ENCODE measurements at places on chromosomes 5 and 9.
A peak's percentile ranks its signal among the peaks of the same experiment; 100 is the strongest.

DNA sequence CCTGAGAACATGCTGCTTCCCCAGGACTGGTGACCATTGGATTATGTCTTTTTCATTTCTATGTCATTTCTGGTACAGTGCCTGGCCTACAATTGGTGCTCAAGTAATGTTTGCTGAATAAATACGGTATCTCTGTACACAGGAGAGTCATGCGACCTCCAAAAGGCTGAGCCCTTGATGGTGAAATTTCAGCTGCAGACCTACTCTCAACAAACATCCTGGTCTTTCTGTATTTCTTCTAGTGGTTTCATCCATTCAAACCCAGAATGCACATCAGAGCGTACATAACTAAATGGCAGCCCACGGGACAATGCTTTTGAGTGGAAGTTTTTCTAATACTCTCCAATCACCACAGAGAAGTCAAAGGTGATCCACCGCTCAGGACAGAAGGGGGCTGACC, 62.6 kb upstream of the RPS23 start:
- DNase-seq, result no peak

GRCh38 chr9:128555180-128555721, 2.9 kb downstream of the SPTAN1 start:
- no peak for DNase-seq

DNA sequence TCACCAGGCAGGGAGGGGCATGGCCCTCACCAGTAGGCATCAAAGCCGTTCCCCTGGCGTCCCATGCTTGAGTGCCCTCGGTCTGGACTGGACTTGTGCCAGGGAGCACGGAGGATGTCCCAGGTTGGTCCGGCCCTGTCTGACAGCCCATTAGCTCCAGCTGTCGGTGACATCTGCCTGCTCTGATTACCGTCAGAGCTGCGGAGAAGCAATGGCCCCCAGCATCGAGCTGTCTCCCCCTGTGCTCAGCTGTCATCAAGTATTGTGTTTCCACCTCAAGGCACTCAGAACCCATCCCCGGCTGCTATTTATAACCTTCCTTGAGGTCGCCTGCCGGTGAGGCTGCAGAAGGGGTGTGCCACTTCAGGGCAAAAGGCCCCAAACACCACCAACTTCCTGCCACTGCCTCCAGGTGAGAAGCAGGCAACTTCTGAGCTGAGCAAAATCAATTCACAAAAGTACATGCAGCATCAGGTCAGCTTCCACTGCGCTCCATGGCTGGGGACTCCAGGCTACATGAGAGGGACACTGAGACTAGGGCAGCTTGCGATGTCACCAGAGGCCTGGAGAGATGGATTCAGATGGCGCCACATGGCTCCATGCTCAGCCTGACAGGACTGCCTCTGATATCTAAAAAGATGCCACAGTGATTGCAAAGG, 142.7 kb downstream of the C5orf15 start:
- DNase-seq, result no peak

DNA sequence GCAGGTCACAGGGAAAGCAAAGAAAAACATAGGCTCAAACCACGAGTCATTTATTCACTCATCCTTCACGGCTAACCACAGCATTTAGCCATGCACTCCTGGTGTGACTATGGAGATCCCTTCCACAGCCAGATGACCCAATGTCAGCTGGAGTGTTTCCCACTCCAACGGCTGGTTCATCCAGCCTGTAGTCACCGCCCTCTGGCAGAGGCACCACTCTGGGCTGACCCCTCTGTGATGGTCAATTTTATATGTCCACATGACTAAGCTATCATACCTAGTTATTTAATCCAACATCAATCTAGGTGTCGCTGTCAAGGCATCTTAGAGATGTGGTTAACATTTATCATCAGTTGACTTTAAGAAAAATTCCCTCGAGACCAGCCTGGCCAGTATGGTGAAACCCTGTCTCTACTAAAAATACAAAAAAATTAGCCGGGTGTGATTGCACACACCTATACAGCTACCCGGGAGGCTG, 9.5 kb upstream of the PHF19 start:
- no peak for DNase-seq

- peak; percentile 71 for DNase-seq
These were observed at the start of gene NOTCH1 for GRCh38 chr9:136545965-136546696. TSS of gene NOTCH1 (minus strand) at chr9:136546048. CDS start at chr9:136545786, 262 bp downstream.

DNA sequence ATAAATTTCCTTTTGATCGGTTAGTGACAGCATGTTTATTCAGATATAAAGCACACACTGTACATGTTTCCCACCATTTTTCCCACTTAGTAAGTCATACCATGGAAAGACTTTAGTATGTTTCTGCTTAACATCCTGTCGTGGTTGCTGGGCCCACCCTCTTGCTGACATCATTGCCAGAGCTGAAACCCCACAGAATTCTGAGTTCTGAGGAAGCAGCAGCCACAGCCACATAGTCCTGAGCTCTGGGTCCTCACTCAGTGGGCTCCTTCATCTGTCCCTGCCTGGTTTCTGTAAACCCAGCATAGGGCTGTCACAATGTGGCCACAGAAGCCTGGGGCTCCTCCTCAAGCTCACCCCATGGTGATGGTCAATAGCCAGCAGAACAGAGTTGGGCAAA, 441.5 kb downstream of the ENC1 start:
- DNase-seq, result no peak

DNA sequence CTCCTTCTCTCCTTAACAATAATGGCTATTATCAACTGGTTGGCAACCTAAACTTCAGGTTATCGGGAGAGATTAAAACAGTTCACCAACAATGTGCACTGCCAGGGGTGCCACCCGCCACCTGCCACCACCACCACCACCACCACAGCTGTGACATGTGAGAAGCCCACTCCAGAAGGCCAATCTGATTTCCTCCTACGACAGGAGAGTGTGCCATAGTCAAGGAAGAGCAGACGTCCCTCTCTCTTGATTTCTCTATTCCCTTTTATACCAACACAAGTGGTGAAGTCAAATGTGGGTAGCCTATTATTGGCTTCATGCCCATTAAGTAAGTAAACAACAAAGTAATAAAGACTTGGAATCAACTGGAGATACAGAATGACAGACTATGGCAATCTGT, 22.4 kb downstream of the GNAQ start:
- no peak for DNase-seq

GRCh38 chr9:20331095-20331685, 291.1 kb downstream of the MLLT3 start:
- DNase-seq, result no peak

GRCh38 chr5:77669677-77670076, 31.2 kb upstream of the OTP start:
- DNase-seq, result no peak

DNA sequence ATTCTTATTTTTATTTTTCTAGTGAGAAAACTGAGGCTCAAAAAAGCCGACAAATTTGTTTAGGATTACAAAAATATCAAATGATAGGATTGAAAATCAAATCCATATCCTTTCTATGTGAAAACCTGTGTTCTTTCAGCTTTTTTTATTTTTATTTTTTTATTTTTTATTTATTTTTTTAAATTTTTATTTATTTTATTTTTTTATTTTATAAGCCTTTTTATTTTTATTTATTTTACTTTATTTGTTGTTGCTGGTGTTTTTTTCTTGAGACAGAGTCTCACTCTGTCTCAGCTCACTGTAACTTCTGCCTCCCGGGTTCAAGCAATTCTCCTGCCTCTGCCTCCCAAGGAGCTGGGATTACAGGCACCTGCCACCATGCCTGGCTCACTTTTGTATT, 45.4 kb upstream of the CDKN2B start:
- DNase-seq, result no peak

DNA sequence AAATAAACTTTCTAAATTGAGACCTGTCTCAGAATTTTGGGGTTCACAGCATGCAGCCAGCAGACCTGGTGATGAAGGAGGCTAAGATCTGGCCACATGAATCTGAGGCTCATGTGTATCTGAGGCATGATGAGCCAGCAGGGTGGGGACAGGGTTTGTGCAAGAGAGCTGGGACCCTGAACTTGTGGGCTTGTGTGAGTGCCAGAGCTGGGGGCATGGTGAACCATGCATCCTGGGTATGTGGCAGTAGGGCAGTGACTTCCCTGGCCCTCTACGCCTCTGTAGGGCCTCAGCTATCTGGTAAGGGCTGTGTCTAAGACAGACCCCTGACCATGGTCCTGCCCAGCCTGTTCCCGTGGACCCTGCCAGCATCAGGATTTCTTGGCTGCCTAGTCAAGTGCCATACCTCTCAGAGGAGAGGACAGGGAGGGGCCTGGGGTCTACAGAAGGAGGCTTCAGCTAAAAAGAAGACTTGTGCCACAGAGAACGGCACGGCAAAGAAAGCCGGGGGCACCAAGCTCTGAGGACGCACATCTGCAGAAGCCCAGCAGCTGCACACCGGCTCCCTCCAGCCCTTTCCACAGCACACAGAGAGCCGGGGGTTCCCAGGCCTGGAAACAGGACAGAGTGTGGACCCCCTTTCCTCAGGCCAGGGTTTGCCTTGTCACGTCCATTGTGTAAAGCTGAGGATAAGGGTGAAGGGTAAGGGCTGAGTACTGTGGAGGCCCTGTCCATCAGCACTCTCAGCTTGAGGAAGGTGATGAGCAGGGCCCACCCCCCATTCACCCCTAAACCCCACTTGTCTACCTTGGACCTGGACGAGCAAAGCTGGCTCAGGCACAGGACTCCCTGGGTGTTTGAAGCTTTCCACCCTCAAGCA, 130.1 kb downstream of the MRPL36 start:
- no peak for DNase-seq

DNA sequence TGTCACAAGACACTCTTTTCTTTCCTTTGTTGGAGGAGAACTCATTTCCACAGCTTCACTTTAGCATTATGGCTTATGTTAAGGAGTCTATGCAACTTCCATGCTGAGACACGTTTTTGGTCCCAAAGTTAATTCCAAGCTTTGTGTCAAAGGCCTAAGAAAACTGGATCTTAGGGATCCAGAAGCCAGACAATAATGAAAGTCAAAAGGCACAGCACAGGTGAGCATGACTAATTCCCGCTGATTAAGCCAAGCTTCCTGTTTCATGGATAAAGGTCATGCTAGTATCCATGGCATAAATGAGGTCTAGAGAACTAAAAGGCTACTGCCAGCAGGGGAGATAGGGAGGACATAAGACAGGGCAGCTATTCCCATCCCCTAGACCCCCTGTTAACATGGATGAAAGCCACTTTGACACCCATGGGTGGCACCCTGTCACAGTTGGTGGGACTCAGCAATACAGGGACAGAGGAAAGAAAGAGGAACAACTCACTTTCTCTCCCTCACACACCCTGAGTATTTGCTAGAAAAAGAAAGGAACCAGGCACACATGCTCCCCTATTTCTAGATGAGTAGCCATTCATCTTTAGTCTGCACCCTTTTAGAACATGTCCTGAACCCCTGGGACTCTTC, 438.1 kb upstream of the CDH9 start:
- DNase-seq, result no peak

GRCh38 chr5:16095612-16096011, 84.0 kb downstream of the MARCHF11 start:
- no peak for DNase-seq

GRCh38 chr5:135089912-135090311, 55.9 kb upstream of the PITX1 start:
- no peak for DNase-seq

DNA sequence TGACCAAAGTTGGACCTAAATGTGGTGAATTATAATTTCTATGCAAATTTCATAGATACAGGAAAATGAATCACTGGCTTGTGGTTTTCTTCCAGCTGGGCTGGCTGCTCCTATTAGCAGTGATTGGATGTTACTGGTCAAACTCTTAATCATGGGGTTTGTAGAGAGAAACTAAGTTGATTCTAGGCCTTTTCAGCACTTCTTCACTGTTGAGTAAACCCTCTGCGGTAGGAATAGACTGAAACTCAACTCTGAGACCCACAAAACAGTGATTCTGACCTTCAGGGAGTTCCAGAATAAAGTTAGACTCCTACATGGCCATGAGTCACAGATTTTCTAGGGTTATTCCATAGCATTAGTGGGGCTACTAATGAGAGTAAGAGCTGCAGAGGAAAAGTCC, 47.9 kb upstream of the FKTN start:
- no peak for DNase-seq

GRCh38 chr5:169893010-169893409, 87.3 kb downstream of the INSYN2B start:
- no peak for DNase-seq

- DNase-seq, result peak; percentile 7
These were observed 52.5 kb downstream of the FNBP1 start for GRCh38 chr9:129990269-129991010.

DNA sequence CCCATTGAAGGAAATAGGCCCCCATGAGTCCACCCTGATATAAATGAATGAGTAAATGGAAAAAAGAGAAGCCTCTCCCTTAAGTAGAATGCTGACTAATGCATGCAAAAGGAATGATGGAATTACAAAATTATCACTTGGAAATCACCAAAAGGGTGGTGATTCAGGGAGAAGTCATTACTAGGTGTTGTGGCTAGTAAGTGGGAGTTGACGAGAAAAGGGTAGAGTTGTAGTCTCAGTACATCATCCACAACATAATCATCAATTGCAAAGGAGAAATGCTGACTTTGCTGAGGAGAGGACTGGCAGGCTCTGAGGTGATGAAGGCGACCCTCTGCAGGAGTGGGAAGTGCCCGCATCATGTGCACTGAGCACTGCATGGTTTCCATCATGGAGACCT, 201.5 kb upstream of the S1PR3 start:
- DNase-seq, result no peak

DNA sequence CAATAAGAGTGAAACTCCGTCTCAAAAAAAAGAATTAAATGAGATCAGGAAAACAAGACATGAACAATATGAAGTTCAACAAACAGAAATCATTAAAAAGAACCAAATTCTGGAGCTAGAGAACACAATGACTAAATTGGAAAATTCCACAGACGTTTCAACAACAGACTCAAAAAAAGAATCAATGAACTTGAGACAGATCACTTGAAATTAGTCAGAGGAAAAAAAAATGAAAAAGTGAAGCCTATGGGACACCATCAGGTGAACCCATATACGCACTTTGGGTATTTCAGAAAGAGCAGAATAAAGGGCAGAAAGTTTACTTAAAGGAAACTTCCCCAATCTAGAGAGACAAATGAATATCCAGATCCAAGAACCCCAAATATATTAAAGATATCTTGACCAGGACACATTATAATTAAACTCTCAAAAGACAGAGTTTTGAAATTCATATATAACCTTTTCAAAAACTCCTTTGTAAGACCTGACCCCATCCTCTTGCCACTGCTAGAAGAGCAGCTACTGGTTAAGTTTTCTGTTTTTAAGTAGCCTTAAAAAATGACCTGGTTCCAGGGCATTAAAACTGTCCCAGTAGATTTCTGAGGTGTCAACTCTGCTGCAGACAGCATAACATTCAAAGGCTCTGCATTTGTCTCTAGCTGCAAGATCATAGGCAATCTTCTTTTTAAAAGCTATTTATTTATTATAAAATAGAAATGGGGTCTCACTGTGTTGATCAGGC, 7.7 kb upstream of the MATR3 start:
- DNase-seq, result no peak
